ENCODE measurements at places on chromosomes 5 and 9.

GRCh38 chr5:36635721-36636390 is 29.4 kb downstream of the SLC1A3 start:
- DNase-seq, result no peak

- DNase-seq, result peak; percentile 35
These were observed 34.6 kb upstream of the NEK6 start for GRCh38 chr9:124222918-124223720.

GRCh38 chr9:5793812-5794211 is 39.1 kb downstream of the ERMP1 start:
- DNase-seq, result no peak

DNA sequence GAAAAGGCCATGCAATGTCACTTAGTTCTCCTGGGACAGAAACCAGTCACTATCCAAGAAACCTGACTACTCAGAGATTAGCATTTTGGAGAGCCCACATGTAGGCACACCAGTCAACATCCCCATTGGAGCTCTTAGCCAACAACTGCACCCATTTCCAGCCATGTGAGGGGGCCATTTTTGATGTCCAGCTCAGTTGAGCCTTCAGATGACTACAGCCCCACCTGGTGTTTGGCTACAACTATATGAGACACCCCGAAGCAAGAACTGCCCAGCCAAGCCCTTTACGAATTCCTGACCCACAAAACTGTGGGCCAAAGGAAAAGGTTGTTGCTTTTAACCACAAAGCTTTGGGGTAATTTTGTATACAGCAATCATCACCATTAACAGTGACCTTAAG is 300.1 kb downstream of the ASTN2 start:
- DNase-seq, result no peak

DNA sequence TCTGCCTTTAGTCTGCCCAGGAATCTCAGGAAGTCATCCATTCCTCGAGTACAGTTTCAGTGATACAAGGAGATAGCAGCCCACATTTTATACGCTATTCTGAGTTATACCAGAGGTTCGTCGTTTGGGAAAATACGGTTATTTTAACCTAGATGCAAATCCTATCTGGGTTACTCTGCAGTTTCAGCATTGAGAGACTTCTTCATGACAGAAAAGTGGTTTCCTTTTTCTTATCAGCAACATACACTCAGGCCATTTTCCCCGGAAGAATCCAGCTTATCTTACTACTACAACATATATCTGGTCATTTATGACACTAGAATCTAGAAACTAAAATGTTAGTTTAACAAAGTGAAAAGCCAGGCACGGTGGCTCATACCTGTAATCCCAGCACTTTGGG is 83.4 kb upstream of the IQGAP2 start:
- DNase-seq, result no peak

DNA sequence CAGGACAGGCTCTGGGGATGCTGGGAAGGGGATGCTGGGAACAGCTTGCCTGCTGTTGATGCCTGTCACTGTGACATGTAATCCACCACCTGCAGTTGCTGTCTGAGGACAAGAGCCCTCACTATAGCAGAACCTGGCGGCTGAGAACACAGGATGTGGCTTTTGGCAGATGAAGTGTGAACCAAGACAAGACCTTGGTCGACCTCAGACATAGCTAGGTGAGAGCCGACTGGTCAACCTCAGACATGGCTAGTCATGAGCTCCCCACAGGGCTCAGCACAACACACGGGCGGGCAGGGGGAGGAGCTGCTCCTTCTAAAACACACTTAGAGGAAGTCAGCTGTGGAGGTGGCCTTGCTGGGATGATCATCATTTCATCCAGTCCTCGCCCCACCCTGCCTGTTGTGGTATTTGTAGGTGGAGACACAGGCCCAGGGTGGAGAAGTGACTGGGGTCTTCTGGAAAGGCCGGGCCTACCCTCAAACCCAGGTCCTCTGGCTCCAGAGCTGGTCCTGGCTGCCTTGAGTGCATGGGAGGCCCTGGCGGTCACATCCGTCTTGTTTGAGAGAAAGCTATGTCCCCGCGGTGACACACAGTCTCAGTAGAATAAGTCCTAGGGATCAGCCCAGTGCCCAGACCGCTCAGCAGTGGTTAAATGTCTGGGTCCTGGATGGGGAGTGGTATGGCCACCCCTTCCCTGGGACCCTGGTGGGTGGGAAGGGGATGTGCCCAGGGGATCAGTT is 6.1 kb downstream of the SUSD3 start:
- no peak for DNase-seq

DNA sequence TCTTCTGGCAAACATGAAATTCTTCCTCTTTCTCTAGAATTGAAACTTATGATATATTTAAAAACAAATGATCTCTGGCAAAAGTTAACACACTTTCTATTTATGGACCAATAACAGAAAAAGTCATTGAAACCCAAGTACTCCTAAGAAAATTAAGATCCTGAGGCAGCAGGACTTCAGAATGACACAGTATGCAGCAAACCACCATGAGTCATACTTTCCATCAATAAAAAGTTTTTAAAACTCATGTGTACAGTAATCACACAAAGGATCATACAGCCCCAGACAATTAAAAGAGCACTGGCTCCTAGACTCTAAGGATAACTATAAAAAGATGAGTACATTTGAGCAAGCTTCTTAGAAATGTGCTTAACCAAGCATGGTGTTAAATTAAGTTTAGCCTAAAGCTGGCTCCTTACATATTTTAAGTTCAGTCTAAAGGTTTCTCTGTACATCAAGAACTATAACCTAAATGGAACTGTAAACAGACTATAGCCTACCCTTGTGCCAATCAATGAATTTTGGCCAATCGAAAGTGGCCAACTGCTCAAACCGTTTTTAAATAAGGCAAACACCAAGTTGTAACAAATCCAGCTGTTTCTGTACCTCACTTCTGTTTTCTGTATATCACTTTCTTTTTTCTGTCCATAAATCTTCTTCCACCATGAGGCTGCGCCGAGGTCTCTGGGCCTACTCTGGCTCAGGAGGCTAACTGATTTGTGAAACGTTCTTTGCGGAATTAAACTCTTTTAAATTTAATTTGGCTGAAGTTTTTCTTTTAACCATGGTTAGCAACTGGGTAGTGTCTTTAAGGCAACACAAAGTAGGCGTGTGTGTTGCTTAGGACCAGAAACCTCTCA is 232.1 kb upstream of the PIK3R1 start:
- DNase-seq, result no peak

GRCh38 chr9:136492978-136493522 is 10.2 kb upstream of the SEC16A start:
- no peak for DNase-seq

All from uterus (tissue), 4 donors.